AML-193 (cell line): ENCODE measurements at places on chromosomes 7 and 10.

DNA sequence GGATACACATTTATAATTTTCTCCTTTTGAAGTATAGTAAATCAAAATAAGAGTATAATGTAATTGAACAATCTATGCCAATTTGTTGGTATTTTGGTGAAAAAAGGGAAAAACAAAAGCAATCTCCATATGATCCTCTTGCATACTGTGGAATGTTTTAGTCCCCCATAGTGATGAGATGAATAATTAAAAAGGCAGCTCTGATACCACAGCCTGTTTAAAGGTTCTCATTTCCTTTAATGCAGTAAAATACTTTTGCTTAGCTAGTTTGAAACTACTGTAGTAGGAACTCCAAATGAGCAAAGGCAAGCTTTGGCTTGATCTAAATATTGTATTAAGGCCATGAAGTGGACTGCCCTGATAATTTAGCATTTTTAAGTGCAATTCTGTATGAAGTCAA lies 77.6 kb downstream of the VTI1A start:
- DNase-seq = no peak

GRCh38 chr7:6238309-6238925 lies 34.0 kb downstream of the CYTH3 start:
- no peak for DNase-seq

- no peak for DNase-seq
Measured at GRCh38 chr7:80128918-80129317, 5.7 kb upstream of the GNAI1 start.

- no peak for DNase-seq
Measured at GRCh38 chr7:600149-601035, 80.7 kb upstream of the PDGFA start.

DNA sequence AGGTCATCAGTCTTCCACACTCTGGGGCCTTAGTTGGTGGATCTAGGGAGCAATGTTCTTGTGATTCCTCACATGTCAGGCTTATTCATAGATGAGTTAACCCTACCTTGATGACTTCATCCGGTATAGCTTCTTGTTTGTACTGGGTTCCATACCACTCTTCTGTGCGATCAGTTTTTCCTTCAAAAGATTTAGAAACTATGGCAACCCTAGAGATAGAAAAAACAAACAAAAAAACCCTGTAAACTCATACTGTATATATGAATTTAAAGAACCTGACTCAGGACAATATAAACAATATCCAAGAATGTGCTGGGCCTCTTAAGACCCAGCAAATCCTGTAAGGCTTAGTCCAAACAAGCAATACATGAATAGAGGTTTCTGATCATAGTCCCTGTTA lies 83.5 kb downstream of the IDE start:
- no peak for DNase-seq

DNA sequence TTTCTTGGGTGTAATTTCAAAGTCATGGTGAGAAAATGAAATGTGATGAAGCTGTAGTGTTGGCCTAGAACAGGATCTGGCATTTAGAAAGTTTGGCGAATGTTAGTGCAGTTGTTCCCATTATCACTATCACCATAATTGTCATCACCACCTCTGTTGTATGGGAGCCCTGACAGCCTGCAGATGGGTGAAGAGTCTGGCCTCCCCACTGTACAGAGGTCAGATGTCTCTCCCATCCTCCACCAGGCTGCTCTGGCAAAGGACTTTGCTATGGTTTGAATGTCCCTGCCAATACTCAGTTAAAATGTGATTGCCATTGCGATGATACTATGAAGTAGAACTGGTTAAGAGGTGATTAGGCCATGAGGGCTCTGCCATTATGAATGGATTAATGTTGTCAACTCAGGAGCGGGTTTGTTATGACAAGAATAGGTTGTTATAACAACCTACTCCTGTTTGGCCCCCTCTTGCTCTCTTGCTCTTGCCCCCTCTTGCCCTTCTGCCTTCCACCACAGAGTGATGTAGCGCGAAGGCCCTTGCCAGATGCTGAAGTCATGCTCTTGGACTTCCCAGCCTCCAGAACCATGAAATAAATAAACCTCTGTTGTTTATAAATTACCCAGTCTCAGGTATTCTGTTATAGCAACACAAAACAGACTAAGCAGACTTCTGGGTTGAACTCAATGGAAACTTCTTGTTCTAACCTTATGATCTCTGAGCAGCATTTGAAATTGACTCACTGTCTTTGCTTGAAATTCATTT lies 90.0 kb downstream of the GRK5 start:
- no peak for DNase-seq

- peak; percentile 26 for DNase-seq
Measured at GRCh38 chr7:44072364-44073231, 7.2 kb upstream of the PGAM2 start.

GRCh38 chr10:4771554-4772201 lies 54.3 kb upstream of the AKR1E2 start:
- DNase-seq = no peak

DNA sequence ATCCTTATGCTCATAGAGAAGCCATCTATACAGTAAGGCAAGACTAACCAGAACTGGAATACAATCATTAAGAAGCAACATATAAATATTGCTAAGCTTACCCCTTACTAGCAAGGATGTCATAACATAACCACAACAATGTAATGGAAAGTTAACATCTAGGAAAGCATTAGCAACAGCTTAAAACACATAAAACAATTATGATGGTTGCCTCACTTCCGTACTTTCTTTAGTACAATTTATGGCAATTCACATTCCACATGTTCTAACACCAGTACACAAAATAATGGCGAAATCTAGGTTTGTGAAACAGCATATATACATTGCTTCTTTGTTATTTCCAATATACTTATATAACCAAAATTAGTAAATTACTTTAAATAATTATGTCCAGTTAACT lies 195.0 kb downstream of the AHR start:
- DNase-seq = no peak

DNA sequence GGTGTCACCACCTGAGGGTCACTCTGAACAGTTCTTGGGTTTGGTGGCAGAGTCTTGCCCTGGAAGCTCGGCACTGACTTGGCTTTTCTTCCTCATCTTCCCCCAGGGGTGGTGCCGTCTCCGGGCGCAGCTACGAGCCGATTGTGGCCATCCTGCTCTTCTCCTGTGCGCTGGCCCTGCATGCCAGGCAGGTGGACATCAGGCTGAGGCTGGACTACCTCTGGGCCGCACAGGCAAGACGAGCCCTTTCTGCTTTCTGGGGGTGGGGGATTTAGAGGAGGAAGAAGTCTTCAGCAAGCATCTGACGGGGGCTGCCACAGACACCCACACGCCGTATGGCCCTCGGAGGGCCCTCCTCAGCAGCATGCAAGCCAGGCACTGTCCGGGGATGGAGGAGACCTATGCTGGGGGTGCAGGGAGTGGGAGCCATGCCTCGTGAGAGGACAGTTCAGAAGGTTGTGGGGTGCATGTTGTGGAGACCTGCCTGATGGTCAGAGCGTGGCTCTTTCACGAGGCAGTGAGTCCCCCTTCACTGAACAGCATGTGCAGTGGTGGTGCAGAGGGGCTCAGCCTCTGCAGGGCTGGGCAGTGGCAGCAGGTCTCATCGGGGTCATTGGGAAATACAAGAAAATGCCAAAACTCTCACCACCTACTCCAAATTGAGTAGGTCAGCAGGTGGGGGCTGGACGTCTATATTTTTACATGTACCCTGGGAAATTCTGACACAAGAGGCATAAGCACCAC lies 112.4 kb downstream of the ADCY1 start:
- DNase-seq = no peak

- no peak for DNase-seq
Measured at GRCh38 chr10:113414543-113414942, 138.3 kb upstream of the HABP2 start.

DNA sequence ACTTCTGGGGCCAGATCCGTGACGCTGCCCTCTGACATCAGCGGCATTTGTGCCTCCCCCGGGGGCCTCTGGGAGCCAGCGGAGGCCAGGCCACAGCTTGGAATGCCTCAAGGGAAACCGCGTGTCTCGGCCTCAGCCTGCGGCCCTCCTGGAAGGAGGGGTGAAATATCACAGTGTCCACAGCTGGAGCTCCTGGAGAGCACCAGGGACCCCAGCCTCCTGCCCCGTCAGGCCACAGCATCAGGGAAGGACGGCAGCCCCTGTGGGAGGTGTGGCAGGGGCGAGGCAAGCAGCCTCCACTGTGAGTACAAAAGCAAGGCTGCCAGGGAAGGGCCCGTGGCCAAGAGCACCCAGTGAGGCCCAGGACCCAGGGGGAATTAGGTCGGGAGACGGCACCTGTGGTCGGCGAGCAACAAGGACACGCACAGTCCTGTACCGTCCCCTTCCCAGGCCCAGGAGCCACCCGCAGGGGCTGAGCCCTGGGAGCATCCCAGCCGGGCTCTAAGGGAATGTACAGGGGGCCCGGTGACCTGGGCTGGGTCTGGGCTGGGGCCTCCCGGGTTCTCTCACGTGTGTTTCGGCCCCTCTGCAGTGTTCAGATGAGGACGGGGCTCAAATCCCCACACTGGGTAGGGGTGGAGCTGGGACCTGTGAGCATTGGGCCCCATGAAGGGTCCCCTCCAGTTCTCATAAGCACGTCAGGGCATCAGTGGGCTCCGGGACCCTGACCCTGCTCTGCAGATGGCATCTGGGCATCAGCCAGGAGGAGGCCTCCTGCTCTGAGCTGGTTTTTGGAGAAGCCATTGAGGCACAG lies 18.7 kb upstream of the KNDC1 start:
- no peak for DNase-seq

DNA sequence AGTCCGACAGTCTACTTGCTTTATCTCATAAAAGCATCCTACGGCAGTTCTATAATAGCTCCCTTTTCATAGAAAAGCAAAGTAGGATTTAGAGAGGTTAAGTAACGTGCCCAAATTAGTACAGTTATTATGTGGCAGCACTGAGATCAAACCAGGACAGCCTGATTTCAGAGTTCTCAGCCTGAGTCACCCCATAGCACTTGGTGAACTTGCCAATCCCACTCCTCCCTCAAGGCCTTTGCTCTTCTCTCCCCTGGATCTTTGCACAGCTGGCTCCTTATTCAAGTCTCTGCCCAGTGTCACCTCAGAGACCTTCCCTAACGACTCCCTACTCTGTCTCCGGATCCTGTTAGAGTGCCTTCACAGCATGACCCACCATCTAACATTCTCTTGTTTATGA lies 438.0 kb upstream of the NFE2L3 start:
- DNase-seq = no peak

DNA sequence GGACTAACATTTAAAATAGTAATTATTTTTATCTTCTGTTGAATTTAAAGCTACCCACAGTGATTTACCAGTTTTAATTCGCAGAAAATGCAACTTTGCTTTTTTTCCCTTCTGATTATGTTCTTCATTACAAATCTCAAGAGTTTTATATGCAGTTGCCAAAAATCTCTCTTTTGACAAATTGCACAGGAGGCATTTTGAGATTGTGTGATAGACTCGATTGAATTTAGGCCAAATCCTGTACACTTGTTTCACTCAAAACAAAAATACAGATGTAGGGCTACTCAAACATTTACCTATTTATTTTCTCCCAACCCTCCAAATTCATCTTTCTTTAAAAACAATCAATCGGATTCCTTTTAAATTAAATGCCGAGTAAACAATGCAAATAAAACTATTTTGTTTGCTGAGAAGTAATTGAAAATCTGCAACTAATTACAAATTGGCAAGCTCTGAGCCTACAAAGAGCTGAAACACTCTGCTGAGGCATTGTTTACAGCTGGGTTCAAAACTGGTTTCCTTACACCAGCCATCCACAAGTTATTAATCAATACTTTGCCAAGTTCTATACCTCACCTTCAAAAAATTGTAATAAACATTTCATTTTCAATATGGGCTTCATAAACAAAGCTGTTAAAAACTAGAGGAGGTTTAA lies 214.9 kb upstream of the TCF7L2 start:
- no peak for DNase-seq

DNA sequence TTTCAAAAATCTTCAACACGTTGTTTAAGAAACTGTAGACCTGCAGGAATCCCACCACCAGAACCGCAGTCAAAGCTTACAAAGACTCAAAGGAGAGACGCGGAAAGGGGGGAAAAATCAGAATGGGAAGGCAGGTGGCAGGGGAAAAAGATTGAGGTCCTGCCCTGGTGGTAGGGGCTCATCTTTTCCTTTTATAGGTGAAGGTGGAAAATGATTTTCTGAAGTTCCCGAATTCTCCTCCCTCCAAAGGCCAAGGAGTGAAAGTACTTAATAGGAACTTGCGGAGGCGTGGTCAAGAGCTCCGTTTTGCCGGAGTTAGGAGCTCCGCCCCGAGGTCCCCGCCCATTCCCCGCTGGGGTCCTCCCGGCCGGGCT lies 724 bp downstream of the BBIP1 start:
- DNase-seq = peak; percentile 85

DNA sequence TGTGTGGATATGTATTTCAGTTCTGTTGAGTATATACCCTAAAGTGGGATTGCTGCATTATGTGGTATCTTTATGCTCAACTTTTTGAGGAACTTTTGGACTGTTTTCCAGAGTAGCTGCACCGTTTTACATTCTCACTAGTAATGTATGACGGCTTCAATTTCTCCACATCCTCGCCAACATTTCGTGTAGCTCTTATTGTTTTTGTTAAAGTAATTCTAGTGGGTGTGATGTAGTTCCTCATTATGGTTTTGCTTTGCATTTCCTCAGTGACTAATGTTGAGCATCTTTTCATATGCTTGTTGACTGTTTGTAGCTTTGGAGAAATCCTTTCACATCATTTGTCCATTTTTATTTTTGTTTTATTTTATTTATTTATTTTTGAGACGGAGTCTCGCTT lies 4.5 kb downstream of the STMP1 start:
- peak; percentile 20 for DNase-seq

DNA sequence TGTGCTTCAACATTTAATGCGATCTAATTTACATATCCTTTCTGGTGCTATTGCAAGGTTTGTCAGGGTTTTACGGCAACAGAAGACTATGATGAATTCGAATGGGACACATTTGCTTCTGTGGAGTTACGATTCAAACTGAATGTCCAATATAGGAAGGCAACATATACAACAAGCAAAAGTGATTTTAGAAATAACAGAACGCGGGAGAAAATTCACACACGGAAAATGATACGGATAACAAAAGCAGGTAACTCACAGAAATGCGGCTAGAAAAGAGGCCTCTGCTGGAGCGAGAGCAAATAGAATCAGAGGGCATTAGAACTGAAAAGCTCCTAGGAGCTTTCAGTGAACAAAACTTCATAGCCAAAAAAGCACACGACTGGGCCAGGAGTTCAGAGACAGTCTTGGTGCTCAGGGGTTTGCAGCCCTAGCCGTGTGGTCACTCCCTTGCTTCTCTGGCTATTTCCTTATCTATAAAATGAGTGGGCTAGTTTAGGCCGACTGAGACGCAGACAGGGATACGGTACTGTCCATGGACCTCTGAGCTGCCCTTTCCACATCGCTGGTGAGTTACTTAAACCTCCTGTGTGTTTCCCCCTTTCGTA lies 557 bp upstream of the TAX1BP1 start:
- peak; percentile 37 for DNase-seq

GRCh38 chr10:74174521-74174920 lies 23.5 kb downstream of the ADK start:
- no peak for DNase-seq
